ENCODE measurements at places on chromosomes 4 and X.

- no peak for DNase-seq
These were observed 68.7 kb upstream of the ARX start for GRCh38 chrX:25084446-25084845.

DNA sequence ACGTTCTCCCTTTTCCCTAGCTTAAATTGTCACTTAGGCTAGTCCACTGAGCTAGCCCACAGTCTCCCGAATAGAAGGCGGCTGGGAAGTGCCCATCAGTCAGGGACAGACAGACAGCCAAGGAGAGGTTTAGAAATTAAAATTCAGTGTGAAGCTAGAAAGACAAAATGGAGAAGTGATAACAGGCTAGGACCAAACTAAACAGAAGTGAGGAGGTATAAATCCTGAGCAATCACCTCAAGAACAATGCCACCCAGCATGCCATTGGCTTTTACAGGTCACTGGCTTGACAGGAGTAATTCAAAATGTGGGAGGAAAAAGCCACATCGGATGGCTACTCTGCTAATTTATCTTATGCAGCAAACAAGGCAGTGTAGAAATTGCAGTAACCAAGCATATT is 138.9 kb downstream of the MAPK10 start:
- DNase-seq = no peak

DNA sequence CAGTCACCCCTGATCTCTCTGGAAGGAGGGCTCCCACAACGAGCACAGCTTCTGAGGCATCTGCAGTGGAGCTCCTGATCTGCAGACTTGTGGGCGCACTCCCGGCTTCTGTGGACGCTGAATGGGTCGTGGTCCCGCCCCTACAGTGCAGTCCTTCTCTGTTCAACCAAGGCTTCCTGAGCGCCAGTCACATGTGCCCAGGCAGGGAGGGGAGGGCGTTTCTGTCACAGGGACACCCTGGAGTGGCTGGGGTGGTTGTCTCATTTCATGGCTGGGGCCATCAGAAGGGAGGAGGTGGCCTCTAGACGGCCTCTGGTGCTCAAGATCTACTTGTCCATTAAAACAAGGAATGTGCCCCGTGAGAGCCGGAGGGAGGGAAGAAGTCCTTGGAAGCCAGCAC is 67.1 kb upstream of the PSAPL1 start:
- DNase-seq = no peak

DNA sequence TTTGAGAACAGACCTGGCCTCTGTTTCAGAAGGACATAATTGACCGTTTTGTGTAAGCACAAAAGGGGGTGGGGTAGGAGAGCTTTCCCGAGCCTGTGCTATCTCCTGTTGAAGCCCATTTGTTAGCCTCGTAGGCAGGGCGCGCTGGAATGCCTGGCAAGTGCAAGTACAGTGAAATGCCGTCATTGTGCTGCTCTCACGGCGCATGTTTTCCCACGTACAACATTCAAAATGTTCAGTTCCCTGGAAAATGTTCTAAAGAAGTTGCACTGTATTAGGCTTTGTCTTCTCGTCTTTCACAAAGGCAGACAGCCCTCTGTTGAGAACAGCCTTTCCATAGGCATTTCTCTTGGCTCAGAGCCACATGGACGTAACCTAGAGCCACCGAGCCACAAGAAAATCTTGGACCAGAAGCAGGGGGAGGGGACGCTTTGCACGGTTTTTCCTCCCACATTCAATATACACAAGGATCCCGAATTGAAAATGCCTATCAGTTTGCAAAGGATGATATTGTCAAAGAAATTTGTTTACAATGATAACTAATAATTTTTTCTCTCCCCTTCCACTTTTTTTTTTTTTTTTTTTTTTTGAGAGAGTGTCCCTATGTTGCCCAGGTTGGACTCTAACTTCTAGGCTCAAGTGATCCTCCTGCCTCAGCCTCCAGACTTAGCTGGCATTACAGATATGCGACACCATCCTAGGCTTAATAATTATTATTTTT is 54.6 kb upstream of the RAPGEF2 start:
- no peak for DNase-seq

- DNase-seq = no peak
These were observed 217.5 kb upstream of the ADAMTS3 start for GRCh38 chr4:72786401-72786990.

- no peak for DNase-seq
These were observed 111.0 kb downstream of the ASB9 start for GRCh38 chrX:15158736-15159406.

GRCh38 chr4:110630688-110631402 is 8.0 kb upstream of the PITX2 start:
- no peak for DNase-seq

GRCh38 chrX:134660627-134661026 is 2.4 kb upstream of the PLAC1 start:
- DNase-seq = no peak

Data from AG04449 (cell line).